ENCODE measurements at places on chromosomes 16 and 17. TPM values are rescaled to one million over a fixed set of nuclear protein-coding genes. Genes with fewer than 3 reads are reported as not detected.

DNA sequence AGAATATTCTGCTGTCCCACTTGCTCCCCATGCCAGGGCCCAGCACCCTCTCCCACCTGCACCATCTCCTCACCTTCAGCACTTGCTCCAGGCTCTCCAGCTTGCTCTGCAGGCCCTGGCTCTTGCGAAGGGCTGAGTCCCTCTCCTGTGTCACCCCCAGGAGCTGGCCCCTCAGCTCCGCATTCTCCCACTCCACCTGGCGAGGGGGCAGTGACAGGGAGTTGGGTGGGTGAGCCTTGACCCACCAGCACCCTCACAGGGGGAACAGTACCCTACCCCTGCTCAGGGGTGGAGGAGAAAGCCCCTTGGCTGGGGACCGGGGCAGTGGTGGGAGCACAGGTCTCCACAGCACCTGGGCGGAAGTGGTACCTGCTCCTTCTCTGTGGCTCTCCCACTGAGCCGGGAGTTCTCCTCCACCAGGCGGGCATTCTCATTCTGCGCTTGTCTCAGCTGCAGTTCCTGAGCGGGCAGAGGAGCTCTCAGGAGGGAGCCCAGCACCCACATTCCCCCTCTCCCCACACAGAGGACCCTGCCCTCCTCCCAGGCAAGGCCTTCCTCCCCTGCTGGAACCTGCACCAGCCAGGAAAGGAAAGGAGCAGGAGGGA is 5.9 kb downstream of the TSPOAP1 start:
- H3K27ac ChIP-seq, result no peak overlapping the region
- no peaks in the 10 kb centered on the region for H3K36me3 ChIP-seq
- no peaks in the 10 kb centered on the region for H3K27me3 ChIP-seq
- no peak for DNase-seq

- no peaks in the 10 kb centered on the region for H3K27me3 ChIP-seq
- H3K4me3 ChIP-seq, result no peak overlapping the region
- no peaks in the 10 kb centered on the region for H3K36me3 ChIP-seq
- no peak for DNase-seq
Measured at GRCh38 chr16:89320782-89321501, 103.4 kb downstream of the ZNF778 start.

- no peak for DNase-seq
- no peaks in the 10 kb centered on the region for H3K27me3 ChIP-seq
- H3K4me3 ChIP-seq, result no peak overlapping the region
- no peaks in the 10 kb centered on the region for H3K36me3 ChIP-seq
Measured at GRCh38 chr16:88817785-88818574, 6.3 kb upstream of the APRT start.

SDR42E2 gene
- total RNA-seq, result 0.67 TPM

CYLD gene
- 393 TPM for total RNA-seq

OR1A1 gene
- not detected for total RNA-seq

MMD gene
- total RNA-seq, result 35.3 TPM

Measured in naive thymus-derived CD4-positive, alpha-beta T cell (primary cell).